ENCODE measurements at places on chromosomes 16 and 17.

- no peak for DNase-seq
Measured at GRCh38 chr16:81932668-81933067, 78.6 kb downstream of the SDR42E1 start.

DNA sequence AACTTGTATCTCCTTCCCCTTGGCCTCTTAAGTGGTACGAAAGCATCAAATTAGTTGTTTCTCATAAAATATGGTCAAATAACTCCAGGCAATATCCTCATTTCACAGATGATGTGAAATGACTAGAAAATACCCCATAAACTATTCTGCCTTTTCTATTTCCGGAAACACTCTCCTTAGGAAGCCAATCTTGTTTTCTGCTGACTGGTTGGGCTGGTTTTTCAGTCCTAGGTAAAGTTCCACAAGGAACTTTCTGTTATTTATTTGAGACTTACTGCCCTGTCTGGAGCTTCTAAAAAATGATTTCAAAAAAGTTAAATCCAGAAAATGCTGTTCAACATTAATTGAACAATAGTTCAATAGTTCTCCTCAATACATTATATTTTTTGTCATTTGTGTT is 7.3 kb downstream of the MYOCD start:
- no peak for DNase-seq

DNA sequence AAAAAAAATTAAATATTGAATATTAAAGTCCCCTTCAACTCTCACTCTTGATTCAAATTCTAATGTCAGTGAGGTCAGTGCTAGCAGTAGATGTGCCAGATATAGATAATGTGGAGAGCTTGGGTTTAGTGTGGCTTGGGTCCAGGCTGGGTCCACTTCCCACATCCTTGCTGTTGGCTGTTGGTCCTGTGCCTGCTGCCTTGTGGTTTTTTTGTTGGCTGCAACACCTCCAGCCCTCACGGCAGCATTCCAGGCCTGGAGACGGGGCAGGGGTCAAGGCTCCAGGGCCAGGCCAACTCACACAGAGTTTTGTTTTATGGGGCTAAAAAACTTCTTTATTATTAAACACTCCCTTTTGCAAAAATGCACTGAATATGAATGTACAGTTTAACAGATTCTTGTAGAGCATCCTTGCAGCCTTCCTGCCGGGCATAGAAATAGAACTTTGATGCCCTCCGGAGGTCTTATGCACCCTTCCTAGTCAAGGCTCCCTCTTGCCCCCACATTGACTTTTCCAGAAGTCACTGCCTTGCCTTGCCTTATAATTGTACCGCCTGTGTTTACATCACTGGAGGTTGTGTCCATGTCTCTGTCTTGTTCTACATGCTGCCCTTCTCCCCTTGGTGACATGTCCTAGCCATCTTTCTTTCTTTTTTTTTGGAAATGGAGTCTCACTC is 25.5 kb upstream of the MYO15B start:
- DNase-seq = no peak

DNA sequence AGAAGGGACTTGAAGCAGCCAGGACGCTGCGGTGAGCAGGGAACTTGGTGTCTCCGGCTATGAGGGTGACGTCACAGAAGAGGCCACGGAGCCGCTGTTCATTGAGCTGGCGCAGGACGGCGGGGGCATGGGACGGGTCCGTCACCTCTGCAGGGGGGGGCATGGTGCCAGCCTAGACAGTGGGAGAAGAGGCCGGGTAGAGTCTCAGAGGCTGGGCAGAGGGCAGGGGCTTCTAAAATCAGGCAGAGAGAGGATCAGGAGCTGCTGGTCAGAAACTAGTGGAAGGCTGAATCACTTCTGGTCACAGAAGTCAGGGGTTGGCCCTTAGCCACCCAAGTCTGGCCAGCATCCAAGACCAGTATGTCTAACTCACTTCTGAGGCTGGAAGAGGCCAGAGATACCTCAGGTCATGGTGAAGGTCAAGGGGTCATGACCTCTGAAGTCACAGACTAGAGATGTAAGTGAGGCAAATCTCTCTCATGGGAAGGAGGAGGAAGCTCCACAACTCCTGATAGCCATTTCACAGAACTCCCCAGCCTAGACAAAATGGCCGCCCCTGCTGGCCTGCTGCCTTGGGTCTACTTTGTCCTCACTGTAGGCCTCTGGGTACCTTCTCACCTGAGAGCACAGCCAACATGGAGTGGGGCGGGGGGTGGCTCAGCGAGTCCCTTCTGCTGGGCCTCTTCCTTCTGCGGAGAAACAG is 12.6 kb downstream of the ZBTB4 start:
- DNase-seq = no peak

DNA sequence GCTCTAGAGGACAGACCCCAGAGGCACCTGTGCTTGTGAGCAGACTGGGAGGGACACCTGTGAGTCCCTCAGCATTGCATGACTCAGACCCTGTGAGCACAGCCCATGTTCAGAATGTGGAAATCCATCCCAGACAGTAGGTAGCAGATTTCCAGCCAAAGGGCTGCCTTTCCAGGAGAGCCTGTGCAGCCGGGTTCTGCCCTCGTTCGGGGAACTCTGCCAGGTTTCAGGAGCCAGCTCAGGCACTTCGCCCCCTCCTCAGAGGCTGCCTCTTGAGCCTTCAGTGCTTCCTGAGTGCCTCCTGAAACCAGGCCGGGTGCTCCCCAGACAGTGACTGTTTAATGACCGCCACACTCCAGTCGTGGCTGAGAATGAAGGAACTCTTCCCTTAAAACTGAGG is 23.3 kb upstream of the SDR42E2 start:
- no peak for DNase-seq

DNA sequence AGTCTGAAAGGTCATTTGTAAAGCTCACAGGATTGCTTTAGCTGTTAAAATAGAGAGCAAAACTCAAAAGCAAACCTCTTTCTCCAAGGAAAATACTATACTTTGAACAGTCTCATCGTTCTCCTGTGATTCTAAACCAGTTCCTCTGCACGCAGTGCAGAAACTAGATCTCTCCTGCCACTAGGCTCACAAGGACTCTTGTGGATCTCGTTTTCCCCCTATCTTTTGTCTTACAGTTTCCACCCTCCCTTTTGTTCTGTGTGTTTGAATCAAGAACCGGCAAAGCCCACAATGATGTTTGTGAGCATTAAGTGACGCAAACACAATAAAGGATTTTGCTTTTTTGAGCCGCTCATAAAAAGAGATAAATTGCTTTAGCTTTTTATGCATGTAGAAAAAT is 1103.5 kb upstream of the RBFOX1 start:
- no peak for DNase-seq

- no peak for DNase-seq
Measured at GRCh38 chr16:80519189-80519588, 21.6 kb upstream of the DYNLRB2 start.

DNA sequence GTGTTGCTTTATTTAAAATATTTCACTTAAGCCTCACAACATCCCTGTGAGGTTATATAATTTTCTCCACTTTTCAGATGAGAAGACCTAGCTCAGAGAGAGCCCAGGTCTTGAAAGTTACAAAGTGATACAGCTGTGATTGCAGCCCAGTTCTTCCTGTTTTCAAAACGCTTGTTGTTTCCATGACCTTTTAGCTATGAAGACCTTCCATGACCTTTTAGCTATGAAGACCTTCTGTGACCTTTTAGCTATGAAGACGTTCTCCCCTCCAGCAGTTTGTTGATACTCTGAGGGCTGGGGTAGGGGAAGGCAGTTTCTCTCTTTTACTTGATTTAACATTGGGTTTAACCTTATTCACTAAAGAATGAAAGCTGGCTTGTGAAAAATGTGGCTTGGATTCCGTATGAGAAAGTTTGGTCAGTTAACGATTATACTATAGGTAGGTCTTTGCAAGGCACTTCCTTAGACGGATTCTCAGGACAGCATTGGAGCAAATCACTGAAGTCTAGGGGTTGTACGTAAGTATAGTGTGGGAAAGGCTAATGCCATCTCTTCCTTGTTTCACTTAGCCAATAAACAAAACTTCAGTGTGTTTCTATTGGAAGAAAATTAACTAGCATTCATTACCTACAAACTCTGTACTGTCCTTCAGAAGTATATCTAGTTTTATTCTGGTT is 20.7 kb downstream of the PHKB start:
- no peak for DNase-seq

DNA sequence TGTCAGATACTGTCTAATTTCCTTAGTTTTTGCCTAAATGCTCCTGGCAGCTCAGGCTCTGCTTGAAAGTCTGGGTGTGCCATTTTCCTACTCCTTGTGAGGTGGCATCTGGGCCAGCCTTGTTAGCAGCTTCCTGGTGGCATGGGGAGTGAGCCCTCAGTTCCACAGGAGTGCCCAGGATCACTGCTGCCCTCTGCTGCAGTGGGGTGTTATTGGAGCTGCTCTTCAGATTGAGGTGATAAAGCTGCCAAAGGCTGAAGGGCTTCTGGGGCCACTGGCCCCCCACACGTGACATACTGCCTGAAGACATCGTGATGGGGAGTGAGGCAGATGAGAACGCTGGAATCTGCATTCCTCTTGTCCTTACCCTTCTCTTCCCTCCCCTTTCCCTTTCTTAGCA is 27.4 kb downstream of the CEP95 start:
- DNase-seq = no peak

DNA sequence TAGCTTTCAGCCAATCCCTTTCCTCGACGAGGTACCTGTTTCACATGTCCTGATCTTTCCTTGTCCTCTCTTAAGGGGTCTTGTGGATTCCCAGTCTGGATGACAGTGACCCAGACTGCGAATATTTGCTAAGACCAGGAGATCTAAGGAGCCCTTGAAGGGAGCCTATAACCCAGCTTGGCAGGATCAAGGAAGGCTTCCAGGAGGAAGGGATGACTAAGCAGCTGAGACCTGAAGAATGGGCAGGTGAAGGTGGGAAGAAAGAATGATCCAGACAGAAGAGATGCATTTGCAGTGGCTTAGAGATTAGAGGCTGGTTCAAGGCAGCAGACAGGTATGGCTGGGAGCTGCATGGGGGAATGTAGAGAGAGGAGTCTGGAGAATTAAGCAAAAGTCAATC is 1.9 kb upstream of the PDK2 start:
- DNase-seq = no peak

- no peak for DNase-seq
Measured at GRCh38 chr16:50478773-50479149, 69.4 kb upstream of the NKD1 start.

DNA sequence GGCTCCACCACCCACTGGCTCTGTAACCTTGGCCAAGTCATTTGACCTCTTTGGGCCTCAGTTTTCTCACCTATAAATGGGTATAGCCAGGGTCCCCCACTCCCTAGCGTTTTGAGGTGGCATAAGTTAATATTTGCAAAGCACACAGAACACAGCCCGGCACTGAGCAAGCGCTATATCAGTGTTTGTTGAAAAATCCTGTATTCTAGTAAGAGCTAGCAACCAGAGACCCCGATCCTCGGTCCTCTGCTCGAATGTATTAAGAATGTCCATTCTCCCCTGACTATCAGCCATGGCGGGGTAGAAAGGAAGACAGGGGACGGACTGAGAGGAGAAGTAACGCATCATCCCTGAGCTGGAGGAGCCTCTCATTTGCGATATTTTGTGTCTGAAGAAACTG is 131.2 kb downstream of the IRF8 start:
- no peak for DNase-seq

DNA sequence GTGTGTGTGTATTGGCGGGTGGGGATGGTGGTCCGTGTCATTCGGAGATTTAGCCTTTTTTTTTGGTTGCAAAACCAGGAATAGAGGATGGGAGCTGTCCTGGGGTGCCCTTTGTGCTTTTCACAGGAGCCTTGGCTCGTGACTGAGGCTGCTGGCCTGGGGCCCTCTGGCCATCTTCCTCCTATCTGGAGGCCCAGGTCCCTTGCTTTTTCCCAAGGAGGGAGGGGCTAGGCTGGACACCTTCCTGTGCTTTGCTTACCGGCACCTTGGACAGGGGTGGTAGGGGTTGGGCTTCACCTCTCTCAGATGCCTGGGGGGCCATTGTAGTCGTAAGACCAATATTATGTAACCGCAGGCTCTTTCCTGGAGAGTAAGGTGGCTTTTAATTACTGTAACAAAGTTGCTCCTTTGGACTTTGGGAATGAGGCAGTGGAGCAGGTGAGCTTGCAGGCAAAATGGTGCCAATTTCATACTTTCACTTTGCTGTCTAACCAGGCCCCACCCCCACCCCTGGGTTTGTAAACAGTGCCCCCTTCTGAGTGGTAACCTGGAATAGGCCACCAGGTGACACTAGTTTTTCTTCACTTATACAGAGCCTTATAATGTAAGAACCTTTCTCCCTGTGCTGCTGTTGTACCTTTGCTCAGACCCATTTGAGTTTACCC is 1.2 kb downstream of the DYNLL2 start:
- peak; percentile 8 for DNase-seq

- no peak for DNase-seq
Measured at GRCh38 chr17:19706791-19707727, 9.3 kb downstream of the SLC47A2 start.

GRCh38 chr16:51180719-51181502 is 29.8 kb upstream of the SALL1 start:
- DNase-seq = no peak

GRCh38 chr17:82862737-82863382 is 23.0 kb upstream of the ZNF750 start:
- DNase-seq = no peak

- peak; percentile 73 for DNase-seq
Measured at GRCh38 chr16:87956365-87957231, 5.4 kb downstream of the BANP start.

DNA sequence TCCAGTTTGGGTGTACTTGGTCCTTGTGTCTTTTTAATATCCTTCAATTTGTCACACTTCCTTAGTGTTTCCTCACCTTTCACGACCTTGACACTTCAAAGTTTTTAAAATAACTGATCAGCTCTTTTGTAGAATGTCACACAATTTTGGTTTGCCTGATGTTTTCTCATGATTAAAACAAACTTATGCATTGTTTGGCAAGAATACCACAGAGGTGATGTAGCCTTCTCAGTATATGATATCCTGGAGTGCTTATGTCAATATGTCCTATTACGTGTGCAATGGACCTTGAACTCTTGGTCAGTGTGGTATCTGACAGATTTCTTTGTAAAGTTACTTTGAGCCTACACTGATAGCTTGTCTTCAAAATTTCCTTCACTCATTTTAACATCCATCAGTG is 297.4 kb downstream of the CNTNAP4 start:
- DNase-seq = no peak

DNA sequence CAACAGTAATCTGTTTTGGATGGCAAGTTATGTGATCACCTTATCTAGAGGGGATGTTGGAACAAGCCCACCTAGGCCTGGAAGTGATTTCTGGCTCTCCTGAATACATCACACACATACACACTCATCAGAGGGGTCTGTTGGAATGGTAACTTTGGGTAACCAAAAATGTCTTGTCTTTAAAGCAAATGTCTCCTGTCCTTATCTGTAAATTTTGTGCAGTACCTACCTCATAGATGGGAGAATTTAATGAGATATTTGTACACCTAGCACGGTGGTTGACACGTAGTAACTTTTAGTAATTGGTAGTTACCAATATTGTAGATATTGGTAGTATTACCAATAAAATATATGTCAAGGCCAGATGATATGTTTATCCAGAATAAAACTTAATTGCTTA is 24.7 kb downstream of the HAPSTR1 start:
- DNase-seq = no peak

GRCh38 chr16:87295661-87296531 is 21.3 kb downstream of the C16orf95 start:
- no peak for DNase-seq
